Effector memory CD8-positive, alpha-beta T cell (primary cell): ENCODE measurements at places on chromosomes 4 and X.

- no peak for DNase-seq
Measured at GRCh38 chr4:73311428-73311827, 52.8 kb upstream of the ANKRD17 start.

GRCh38 chr4:14524276-14524675 is 478.0 kb upstream of the CPEB2 start:
- DNase-seq = no peak

- no peak for DNase-seq
Measured at GRCh38 chrX:119036107-119037029, 36.4 kb upstream of the CT47C1 start.

DNA sequence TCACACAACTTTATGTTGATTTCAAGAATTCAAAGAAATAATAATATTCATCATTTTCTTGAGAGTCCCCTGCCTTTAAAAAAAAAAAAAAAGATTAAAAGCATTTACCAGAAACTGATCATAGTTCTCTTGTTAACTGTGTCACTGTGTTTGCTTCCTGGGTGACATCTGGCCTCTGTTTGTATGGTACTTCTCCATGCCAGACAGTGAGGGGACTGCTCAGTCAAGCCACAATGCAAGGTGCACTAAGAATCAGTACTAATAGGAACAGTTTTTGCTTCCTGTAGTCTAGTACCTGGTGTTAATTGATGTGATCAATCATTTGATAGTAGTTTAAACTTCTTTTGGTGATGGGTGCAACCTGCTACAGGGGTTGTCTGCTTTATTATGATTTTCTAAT is 77.5 kb downstream of the PHOX2B start:
- DNase-seq = no peak

DNA sequence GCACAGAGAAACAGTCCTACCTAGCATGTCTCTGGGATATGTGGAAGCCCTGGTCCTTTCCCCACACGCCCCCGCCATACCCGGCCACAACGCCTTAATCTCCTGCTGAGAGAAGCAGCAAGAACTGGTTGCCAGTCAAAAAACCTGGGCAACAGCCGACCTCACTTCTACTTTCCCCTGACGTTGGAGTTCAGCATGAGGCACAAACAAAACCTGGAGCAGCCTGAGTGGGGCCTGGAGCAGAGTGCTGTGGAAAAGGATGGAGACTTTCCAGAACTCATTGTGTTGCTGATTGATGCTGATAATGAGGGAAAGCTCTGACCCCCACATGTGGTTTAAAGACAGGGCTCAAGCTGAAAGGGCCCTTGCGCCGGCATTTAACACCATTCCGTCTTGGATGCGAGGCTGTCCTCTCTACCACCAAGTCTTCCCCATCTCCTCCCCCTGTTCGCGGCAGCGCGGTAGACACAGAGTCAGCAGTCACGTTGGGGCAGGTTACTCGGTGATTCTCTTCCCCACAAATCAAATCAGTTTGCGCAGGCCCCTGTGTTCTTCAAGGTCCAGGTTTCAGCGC is 666 bp downstream of the CCDC158 start:
- no peak for DNase-seq

- no peak for DNase-seq
Measured at GRCh38 chrX:153381684-153382532, 19.2 kb downstream of the PNMA6E start.

DNA sequence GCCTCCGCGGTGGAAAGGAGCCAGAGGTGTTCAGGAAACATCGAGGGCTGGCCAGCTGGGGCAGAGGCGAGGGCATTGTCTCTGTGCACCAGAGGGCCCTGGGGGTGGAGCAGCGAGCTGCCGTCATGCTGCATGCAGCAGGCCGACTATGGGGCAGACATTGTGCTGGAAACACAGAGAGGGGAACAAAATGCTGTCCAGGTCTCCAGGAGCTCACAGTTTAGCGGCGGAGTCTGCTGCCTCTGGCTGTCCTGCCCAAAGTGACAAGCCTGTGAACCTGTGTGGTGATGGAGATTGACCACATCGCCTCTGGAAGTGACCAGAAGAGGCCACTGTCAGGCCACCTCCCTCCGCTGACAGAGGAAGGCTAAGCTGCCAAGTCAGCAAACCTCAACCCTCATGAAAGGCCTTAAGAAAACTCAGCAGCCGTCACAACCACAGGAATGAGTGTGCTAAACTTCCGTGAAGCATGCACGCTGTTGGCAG is 20.1 kb upstream of the SASH3 start:
- peak; percentile 41 for DNase-seq

GRCh38 chrX:129678614-129679195 is 23.9 kb upstream of the APLN start:
- no peak for DNase-seq

GRCh38 chr4:71379126-71379525 is 40.3 kb downstream of the SLC4A4 start:
- no peak for DNase-seq

GRCh38 chr4:113141901-113142346 is 92.5 kb downstream of the ANK2 start:
- no peak for DNase-seq

DNA sequence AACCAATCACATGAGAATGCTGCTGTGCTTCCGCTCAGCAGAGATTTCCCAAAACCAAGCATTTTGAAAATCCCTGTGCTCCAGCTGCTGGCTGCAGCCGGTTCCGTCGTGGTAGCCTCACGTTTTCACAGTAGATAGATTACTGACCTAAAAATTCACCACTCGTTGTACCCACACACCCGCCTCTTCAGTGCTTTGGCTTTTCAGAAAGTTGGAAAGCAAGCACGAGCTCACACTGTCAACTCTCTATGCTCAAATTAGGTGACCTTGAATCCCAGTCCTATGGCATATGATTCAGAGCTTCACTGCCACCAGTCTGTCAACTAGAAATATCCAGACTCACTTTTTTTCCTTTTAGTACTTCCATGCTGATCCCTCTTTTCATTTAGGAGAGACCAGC is 168.9 kb downstream of the DCTD start:
- no peak for DNase-seq

- no peak for DNase-seq
Measured at GRCh38 chr4:8582941-8583654, 2.9 kb downstream of the GPR78 start.

DNA sequence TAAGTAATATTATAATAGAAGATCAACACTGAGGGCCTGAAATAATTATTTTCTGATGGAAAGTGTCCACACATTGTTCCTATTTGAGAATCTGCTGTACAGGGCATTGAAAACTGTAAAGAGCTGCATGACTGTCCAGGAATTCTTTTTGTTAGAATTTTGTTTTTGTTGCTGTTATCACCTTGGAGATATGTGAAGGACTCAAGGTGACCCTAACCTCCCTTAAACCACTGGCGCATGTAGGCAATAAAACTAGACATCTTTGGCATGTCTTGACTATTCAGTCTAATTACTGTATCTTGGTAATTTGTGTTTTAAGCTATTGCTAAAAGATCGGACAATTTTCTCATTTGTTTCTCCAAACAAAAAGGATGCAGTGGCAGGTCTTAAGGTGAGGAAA is 55.5 kb upstream of the SMIM10 start:
- no peak for DNase-seq

DNA sequence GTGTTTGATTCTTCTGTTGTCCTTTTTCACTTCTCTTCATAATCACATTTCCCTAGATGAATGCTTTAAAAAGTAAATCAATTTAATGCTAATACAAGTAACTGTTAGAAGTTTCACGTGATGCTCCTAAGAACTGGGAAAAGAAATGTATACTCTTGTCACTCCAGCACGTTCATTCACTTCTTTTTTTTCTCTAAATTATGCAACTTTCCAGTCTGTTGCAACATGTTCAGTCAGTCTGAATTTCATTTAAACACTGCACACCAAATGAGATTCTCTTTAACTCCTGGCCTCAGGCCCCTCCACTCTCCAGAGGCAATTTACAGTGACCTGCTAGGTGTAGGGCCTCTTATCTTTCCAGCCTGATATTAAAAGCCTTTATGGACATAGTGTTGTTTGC is 321.9 kb downstream of the HS3ST1 start:
- no peak for DNase-seq

DNA sequence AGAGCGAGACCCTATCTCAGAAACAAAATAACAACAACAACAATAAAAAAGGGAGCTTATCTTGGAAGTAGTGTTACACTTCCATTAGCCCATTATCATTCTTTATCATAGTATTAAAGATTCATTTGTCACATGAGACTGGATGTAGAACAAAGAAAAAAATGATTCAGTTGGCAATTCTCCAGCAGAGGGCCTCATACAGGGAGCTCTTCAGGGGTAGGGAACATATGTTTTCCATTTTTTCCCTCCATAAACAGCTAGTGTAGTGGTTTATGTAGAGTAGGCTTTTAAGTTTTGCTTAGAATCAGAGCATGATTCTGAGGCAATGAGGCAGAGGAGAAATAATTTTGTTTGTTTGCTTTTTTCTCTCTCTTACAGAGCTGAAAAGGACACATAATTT is 5.8 kb downstream of the CPE start:
- DNase-seq = no peak

DNA sequence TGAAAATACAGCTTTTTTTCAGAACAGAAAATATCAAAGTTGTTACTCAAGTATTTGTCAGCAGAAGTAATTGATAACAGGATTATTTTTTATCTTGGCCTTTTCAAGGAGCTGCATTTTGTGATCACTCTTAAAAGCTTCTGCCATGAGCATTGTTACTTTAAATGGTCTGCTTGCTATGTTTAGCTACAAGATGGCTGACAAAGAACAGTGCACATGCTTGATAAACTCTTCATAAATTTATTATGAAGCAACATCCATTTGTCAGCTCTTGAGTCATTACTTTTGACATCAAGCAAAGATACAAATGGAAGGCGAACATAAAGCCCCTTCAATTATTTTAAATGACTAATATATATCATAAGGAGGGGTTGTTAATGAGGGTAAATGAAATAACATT is 205.4 kb upstream of the RPS6KA3 start:
- DNase-seq = no peak

DNA sequence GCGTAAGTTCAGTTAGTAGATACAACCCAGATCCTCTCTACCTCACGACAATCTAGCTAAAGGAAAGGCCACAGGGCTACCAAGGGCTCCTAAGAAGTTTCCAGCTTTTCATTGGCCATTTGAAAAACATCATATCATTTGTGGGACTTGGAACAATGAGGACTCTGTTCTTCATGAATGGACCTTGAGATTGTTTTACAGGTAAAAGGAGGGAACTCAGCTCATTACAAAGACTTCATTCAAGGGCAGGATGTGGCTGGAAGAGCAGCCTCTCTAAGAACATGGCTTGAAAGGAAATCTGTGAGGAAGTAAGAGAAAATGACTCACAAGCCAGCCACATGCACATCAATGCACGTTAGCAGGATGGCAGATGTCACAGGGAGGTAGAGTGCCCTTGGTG is 105.9 kb upstream of the SLC7A11 start:
- no peak for DNase-seq

GRCh38 chr4:53348046-53348445 is 17.8 kb downstream of the SCFD2 start:
- no peak for DNase-seq

DNA sequence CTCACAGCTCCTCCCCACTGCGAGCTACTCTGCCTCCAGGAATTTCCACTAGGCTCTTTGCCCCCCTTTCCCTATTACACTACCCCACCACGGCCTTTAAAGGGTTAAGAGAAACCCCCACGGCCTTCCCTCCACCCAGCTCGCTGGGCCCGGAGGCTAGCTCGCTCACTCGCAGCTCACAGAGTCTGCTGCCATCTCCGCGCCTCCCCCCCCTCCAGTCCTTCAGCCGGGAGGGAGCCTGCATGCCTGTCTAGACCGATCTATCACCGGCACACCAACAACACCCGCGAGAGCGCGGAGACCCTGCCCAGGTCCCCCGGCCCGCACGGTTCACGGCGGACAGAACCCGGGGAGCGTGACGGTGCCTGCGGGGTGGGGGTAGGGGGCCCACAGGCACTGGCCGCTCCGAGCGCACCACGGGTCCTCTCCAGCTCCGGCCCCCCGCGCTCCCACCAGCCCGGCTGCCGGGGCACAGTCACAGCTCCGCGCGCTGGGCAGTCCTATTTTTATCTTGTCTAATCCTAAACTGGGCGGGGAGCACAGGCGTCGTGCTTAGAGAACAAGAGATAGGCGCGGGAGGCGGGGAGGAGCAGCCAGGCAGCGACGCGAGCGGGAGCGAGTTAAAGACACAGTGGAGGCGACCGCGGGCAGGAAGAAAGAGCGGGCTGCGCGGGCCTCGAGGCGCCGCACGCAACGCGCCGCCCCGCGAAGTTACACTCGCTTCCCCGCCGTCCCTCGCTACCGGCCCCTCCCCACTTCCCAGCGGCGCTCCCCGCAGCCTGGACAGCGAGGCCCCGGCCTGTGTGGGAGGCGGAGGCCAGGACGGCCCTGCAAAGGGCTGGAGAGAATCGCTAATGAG is 3.5 kb downstream of the BCOR start:
- no peak for DNase-seq

- no peak for DNase-seq
Measured at GRCh38 chr4:99847362-99847976, 30.8 kb downstream of the DAPP1 start.

GRCh38 chr4:169601016-169601771 is 11.2 kb downstream of the NEK1 start:
- DNase-seq = no peak

GRCh38 chrX:2931612-2932011 is 2.5 kb upstream of the ARSD start:
- DNase-seq = no peak

DNA sequence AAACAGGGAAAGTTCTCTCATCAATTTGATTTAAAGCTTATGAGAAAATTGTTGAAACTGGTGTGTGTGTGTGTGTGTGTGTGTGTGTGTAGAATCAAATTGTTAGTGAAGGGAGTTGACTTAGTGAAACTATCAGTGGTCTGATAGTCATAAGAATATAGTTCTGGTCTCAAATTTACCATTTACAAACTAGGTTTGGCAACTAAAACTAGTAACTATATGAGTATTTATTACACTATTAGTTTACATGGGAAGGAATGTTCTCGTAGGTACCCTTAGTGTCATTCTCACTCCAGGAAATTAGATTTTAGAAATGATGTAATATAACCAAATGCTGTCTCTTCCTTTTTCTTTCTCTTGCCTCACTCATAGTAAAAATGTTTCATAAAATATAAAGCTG is 11.9 kb downstream of the SULT1E1 start:
- DNase-seq = no peak

DNA sequence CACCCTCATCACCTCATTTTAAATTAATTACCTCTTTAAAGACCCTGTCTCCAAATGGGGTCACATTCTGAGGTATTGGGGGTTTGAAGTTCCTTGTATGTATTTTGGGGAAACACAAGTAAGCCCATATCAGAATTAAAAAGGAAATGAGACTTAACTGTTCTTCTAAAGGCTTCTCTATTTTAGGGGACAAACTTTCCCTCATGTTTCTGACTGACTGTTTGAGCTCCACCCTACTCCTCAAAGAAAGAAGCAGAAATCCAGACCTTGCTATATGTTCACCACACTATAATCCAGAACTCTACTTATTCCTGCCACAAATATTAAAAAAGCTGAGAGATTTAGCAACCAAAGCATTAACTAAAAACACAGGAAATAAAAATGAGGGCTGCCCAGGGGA is 258.8 kb downstream of the ARHGAP24 start:
- DNase-seq = no peak

GRCh38 chrX:117989512-117989911 is 127.1 kb downstream of the KLHL13 start:
- no peak for DNase-seq

GRCh38 chr4:101835121-101835904 is 44.8 kb downstream of the BANK1 start:
- DNase-seq = no peak

GRCh38 chr4:189365451-189365850 is 575.2 kb upstream of the FRG1 start:
- DNase-seq = no peak
